ENCODE measurements at places on chromosomes 6 and 20. TPM values are rescaled to one million over a fixed set of nuclear protein-coding genes. Genes with fewer than 3 reads are reported as not detected.

GRCh38 chr20:62773845-62774714, 22.2 kb upstream of the MRGBP start:
- no peak for DNase-seq
- peaks cover 71% of the 10 kb centered on the region for H3K4me1 ChIP-seq
- H3K36me3 ChIP-seq: no peaks in the 10 kb centered on the region

Gene NMBR
- total RNA-seq: not detected

- peak overlapping the region; percentile 74 for H3K27ac ChIP-seq
- DNase-seq: peak; percentile 17
- no peak overlapping the region for H3K4me3 ChIP-seq
- no peaks in the 10 kb centered on the region for H3K36me3 ChIP-seq
- H3K27me3 ChIP-seq: no peaks in the 10 kb centered on the region
Observed at GRCh38 chr6:157832250-157832967, 9.4 kb downstream of the SNX9 start.

DNA sequence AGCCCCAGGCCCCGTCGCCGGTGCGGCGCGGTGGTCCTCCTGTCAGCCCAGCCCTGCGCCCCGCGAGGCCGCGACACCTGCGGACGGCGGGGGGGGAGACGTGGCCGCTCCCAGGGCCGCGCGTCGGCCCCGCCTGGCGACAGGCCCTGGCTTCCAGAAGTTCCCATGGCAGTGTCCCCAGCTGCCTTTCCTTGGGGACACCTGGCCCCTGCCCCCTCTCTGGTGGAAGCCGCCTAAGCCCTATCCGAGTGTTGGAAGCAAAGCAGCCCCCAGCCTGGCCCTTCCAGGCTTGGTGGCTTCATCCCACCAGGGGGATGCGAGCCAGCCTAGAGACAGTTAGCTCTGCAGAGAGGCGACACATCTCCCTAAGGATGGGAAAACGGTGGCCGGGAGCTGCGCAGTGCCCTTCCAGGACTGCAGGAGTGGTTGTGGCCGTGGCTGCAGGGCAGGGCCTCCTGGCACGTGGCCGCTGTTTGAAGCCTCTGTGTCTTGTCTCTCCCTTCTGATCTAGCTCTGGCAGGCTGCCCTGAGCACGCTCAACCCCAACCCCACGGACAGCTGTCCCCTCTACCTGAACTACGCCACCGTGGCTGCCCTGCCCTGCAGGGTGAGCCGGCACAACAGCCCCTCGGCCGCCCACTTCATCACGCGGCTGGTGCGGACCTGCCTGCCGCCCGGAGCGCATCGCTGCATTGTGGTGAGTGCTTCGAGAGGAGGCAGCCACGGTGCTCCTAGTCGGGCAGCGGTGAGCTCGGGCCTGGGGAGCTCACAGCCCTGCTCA, 816 bp downstream of the NPEPL1 start:
- no peaks in the 10 kb centered on the region for H3K4me1 ChIP-seq
- peak overlapping the region; percentile 59 for H3K27ac ChIP-seq
- DNase-seq: peak; percentile 23
- no peaks in the 10 kb centered on the region for H3K36me3 ChIP-seq
- H3K4me3 ChIP-seq: peak overlapping the region; percentile 43

DNA sequence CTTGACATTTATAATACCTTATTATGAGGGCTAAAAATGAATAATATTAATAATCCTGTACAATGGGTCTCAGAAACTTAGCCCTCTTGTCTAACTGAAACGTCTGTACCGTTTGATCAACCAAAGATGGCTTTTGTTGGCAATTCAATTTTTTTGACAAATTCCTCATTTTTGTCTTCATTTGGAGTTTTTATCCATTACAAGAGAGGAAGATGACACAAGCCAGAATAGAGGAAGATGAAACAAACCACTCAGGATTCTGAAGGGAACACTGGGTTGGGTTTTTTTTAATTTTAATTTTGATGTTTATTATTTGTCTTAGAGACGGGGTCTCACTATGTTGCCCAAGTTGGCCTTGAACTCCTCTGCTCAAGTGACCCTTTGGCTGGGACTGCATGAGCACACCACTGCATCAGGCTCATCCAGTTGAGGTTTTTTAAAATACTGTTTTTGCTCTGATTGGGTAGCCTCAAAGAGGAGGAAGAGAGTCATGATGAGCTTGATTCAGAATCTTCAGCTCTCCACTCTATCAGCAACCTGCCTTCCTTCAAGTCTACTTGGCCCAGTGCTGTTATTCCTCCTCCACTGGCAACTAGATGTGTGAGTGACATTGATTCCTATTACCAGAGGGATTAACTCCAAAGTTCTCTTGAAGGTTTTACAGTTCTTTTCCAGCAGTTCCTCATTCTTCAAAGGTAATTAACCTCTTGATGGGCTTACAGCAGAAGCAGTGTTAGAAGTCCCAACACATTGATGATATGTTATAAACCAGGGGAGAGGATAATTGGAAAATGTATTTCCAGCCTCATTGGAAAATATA, 71.3 kb downstream of the ATXN1 start:
- H3K36me3 ChIP-seq: no peaks in the 10 kb centered on the region
- H3K4me3 ChIP-seq: no peak overlapping the region
- no peak for DNase-seq
- H3K27me3 ChIP-seq: no peaks in the 10 kb centered on the region
- H3K27ac ChIP-seq: no peak overlapping the region

Gene NRM
- total RNA-seq: 54.4 TPM

DNA sequence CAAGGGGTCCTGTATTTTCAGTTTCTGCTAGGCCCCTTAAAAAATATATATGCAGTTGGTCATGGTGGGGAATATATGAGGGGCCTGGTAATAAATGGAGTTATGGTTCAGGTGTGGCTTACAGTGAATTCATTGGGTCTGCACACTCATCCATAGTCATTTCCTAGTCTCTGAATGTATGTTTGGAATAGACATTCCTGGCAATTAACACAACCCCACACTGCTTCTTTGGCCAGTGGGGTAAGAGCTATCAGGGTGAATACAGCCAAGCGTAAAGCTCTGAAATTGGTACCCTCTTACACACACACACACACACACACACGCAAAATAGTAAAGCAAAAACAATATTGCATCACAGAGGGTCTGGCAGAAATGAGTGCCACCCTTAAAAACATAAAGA, 56.5 kb downstream of the QRSL1 start:
- H3K27ac ChIP-seq: no peak overlapping the region
- no peak overlapping the region for H3K4me3 ChIP-seq
- no peak for DNase-seq
- H3K4me1 ChIP-seq: no peaks in the 10 kb centered on the region
- H3K27me3 ChIP-seq: no peaks in the 10 kb centered on the region
- H3K36me3 ChIP-seq: no peaks in the 10 kb centered on the region

DNA sequence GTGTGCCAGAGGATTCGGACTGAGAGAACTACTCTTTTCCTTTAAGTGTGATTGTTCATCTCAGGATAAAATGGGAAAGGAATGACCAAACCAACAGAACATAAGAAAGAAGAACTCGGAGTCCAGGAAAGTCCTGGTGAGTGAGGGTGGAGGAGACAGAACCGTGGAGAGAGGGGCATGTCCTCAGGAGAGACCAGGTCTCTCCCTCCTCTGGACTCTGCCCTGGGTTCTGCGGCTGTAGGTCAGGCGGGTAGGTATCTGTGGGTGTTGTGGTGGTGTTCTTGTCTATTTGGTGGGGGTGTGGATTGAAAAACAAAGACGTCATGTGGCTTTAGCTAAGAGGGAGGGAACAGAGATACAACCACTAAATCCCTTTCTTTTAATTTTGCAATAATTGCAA, 29.1 kb upstream of the AGPAT4 start:
- no peak overlapping the region for H3K27ac ChIP-seq
- H3K4me3 ChIP-seq: no peak overlapping the region
- no peaks in the 10 kb centered on the region for H3K27me3 ChIP-seq
- no peaks in the 10 kb centered on the region for H3K36me3 ChIP-seq

DNA sequence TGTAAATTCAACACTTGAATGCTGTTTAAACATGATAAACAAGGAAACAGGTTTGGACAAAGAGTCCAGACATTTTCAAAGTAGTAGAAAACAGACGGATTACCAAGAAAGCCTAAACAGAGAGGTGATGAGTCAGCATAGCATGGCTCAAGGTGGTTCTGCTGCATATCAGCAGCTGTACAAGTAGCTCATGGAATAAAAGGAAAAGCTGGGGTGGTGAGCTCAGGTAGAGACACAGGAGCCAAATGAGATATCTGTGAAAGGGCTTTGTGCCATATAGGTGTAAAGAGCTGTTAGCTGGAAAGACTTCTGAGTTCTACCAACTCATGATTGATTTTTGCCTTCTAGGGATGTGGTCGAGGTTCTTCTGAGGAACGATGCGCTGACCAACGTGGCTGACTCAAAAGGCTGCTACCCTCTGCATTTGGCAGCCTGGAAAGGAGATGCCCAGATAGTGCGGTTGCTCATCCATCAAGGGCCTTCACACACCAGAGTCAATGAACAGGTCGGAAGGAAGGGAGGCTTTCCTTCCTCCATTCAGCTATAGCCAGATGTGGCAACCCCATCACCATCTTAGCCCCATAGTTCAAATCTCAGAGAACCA, 80.7 kb downstream of the ANKS1A start:
- H3K4me1 ChIP-seq: no peaks in the 10 kb centered on the region
- no peak overlapping the region for H3K4me3 ChIP-seq
- no peaks in the 10 kb centered on the region for H3K36me3 ChIP-seq
- no peaks in the 10 kb centered on the region for H3K27me3 ChIP-seq
- no peak for DNase-seq

Gene B3GAT2
- not detected for total RNA-seq

Gene GPLD1
- 0.63 TPM for total RNA-seq

Gene TMEM74B
- not detected for total RNA-seq

DNA sequence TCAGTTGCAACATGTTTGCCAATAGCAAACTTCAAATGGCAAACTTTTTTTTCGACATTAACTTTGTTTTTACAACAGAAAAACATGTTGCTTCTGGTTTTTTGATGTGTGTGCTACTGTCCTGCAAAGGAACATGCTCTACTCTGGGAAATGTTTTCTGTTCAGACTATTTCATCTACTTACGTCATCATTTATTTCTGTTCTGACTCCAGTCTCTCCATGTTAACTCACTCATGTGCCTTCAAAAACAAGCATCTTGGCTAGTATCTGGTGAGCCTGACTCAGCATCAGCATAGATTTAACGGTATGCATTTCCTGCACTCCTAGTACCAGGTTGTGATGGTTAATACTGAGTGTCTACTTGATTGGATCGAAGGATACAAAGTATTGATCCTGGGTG, 36.1 kb upstream of the MAP7 start:
- H3K27me3 ChIP-seq: no peaks in the 10 kb centered on the region
- no peak for DNase-seq
- no peak overlapping the region for H3K4me3 ChIP-seq
- H3K27ac ChIP-seq: no peak overlapping the region

Gene SLC17A1
- total RNA-seq: not detected

Gene EYS
- 0.50 TPM for total RNA-seq

GRCh38 chr20:59580146-59580946, 24.0 kb upstream of the PHACTR3 start:
- H3K4me1 ChIP-seq: peaks cover 51% of the 10 kb centered on the region
- DNase-seq: peak; percentile 93
- H3K27me3 ChIP-seq: peaks cover 25% of the 10 kb centered on the region
- no peak overlapping the region for H3K27ac ChIP-seq

GRCh38 chr6:111676383-111676782, 70.7 kb upstream of the TRAF3IP2 start:
- H3K4me1 ChIP-seq: no peaks in the 10 kb centered on the region
- no peaks in the 10 kb centered on the region for H3K36me3 ChIP-seq
- no peak overlapping the region for H3K4me3 ChIP-seq
- no peak overlapping the region for H3K27ac ChIP-seq
- no peaks in the 10 kb centered on the region for H3K27me3 ChIP-seq
- DNase-seq: no peak

DNA sequence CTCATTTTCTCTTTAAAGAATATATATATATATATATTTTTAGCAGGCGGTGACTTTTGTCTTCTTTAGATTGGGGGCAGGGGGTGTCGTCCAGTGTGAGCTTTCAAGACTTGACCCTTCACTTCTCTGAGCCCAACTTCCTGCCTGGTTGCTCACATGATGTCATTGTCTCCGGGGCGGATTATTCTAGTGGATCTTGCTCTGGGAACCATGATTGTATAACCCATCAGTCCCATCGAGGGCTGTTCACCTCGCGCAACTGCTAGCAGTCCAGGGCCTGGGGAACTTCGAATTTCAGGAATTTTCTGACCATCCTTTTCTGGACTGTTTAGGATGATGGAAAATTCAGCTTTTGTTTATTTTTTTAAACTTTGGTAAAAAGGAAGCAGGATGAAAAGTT, 1.0 kb downstream of the IGF2R start:
- peak; percentile 44 for DNase-seq
- H3K27me3 ChIP-seq: no peaks in the 10 kb centered on the region
- peak overlapping the region; percentile 84 for H3K27ac ChIP-seq
- peaks cover 44% of the 10 kb centered on the region for H3K4me1 ChIP-seq
- no peaks in the 10 kb centered on the region for H3K36me3 ChIP-seq

DNA sequence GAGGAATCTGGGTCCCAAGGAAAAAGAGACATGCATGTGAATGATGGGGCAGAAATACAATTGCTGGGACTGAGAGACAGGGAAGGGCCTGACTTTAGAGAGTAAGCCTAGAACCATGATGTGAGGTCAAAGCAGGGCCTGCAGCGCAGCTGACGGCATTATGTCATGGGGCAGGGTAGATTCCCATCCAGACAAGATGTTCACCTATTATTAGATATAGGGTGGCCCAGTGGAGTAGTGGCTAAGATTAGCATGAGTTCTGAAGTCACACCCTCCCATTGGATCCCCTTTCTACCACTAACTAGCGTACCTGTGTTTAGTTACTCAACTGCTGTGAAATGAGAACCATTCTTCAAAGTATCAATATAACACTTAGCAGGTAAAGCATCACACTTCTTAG, 39.6 kb downstream of the NDUFAF5 start:
- no peaks in the 10 kb centered on the region for H3K27me3 ChIP-seq
- H3K36me3 ChIP-seq: peaks cover 9% of the 10 kb centered on the region
- DNase-seq: no peak
- H3K4me3 ChIP-seq: no peak overlapping the region

GRCh38 chr6:26597821-26598220, 1.1 kb downstream of the ABT1 start:
- H3K27me3 ChIP-seq: no peaks in the 10 kb centered on the region
- peak overlapping the region; percentile 82 for H3K27ac ChIP-seq
- peaks cover 13% of the 10 kb centered on the region for H3K36me3 ChIP-seq
- H3K4me3 ChIP-seq: peak overlapping the region; percentile 90
- H3K4me1 ChIP-seq: peaks cover 7% of the 10 kb centered on the region
- DNase-seq: no peak

Gene IL17F
- total RNA-seq: not detected

Data from A673 (cell line).